ENCODE measurements at places on chromosomes 12 and 14. TPM values are rescaled to one million over a fixed set of nuclear protein-coding genes. Genes with fewer than 3 reads are reported as not detected.

IFNG-AS1 gene
- not detected for total RNA-seq

DEPDC4 gene
- not detected for total RNA-seq

KLRB1 gene
- total RNA-seq, result 1.5 TPM

SERPINA1 gene
- 12.7 TPM for total RNA-seq

KIF5A gene
- total RNA-seq, result 0.13 TPM

TCTN1 gene
- total RNA-seq, result 22.7 TPM

CCDC196 gene
- total RNA-seq, result not detected

LTBP2 gene
- total RNA-seq, result 31.6 TPM

DLK1 gene
- total RNA-seq, result not detected

PZP gene
- total RNA-seq, result not detected

SLC10A1 gene
- not detected for total RNA-seq

IKZF4 gene
- 10.3 TPM for total RNA-seq

ANKRD13A gene
- 93.3 TPM for total RNA-seq

PPP1R1A gene
- 158 TPM for total RNA-seq

CLEC6A gene
- total RNA-seq, result not detected

NOS1 gene
- 0.13 TPM for total RNA-seq

COX8C gene
- not detected for total RNA-seq

SIX1 gene
- total RNA-seq, result 1.0 TPM

FGF6 gene
- total RNA-seq, result not detected

KLRK1 gene
- 6.5 TPM for total RNA-seq

CLEC4D gene
- total RNA-seq, result 0.56 TPM

ZNF385A gene
- 10.6 TPM for total RNA-seq

PRB4 gene
- total RNA-seq, result not detected

GPRC5D gene
- not detected for total RNA-seq

FRMD6 gene
- total RNA-seq, result 13.5 TPM

DHRS2 gene
- total RNA-seq, result not detected

TAS2R30 gene
- total RNA-seq, result 8.6 TPM
